ENCODE measurements at places on chromosomes 5 and 9.

- DNase-seq, result no peak
Observed at GRCh38 chr9:129242971-129243561, 65.0 kb upstream of the IER5L start.

DNA sequence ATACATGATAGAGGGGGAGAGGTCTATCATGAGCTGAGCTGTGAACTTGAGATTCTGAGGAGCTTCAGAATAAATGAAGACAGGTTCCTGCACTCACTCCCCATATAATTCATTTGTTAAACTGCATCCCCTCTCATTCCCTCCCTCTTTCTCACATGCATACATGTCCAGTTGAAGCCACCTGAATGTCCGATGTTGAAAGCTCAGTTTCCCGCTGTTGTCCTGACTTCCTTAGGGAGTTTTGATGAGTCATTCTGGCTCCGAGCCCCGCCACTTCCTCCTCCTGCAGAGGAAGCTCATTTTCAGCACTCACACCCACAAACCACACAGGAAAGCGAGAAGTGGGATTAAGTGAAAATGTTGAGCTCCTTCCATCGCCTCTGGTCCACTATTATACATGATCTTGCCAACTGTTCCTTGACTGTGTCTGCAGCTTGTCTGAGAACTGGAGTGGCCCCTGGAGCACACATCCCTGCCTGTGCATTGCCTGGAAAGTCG, 121.2 kb downstream of the CEMIP2 start:
- DNase-seq, result peak; percentile 16

DNA sequence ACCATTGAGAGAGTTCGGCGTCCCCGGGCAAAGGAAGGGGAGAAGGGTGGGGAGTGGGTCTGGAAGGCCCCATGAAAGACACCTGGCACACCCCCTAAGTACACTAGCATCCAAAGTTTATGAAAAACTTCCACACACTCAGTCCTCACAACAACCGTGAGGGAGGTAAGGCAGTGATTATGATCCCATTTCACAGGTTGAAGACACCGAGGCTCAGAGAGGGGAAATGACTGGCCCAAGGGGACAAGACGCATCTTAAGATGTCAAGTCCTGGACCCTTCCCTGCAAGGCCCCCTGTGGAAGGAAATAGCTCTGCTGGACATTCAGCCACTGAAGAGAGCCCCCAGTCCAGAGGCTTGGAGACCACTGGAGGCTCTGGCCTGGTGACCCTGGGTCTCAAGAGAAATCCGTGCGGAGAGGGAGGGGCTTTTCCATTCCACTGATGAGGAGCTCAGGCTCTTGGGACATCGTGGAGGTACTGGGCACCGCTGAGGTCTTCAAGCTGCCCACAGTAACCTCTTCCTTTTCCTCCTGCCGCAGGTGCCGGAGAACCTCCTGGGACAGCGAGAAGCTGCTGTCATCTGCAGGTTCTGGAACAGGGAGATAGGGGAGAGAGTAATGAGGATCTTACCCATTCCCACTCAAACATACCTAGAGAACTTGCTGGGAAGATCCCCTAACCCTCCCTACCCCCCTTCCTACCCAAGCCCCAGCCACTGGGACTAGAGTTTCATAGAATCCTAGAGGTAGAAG, 5.2 kb downstream of the SMIM33 start:
- no peak for DNase-seq

GRCh38 chr9:107279086-107279485, 4.0 kb upstream of the RAD23B start:
- DNase-seq, result no peak

GRCh38 chr9:16425562-16426231, 444.8 kb downstream of the BNC2 start:
- DNase-seq, result no peak

- no peak for DNase-seq
Observed at GRCh38 chr5:81164936-81165335, 68.2 kb upstream of the CKMT2 start.

GRCh38 chr5:159101685-159102084, 2.0 kb upstream of the EBF1 start:
- no peak for DNase-seq

DNA sequence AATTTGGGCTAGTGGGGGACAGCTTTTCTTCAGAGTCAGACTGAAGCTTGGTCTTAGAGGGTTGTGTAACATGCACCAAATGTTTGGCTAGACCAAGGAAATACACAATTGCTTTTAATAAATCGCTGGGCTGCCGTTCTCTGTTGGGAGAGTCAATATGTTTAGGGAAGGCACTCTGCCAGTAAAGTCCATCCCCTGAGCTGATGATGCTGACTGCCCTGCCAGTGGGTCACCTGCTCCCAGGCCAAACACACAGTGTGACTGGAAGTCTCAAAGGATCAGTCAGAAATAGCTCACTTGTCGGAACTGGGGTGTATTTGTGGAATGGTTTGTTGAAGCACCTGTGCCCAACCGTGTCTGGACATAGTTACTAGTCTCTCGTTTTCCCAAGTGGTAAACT, 17.9 kb upstream of the ZNF474 start:
- no peak for DNase-seq

DNA sequence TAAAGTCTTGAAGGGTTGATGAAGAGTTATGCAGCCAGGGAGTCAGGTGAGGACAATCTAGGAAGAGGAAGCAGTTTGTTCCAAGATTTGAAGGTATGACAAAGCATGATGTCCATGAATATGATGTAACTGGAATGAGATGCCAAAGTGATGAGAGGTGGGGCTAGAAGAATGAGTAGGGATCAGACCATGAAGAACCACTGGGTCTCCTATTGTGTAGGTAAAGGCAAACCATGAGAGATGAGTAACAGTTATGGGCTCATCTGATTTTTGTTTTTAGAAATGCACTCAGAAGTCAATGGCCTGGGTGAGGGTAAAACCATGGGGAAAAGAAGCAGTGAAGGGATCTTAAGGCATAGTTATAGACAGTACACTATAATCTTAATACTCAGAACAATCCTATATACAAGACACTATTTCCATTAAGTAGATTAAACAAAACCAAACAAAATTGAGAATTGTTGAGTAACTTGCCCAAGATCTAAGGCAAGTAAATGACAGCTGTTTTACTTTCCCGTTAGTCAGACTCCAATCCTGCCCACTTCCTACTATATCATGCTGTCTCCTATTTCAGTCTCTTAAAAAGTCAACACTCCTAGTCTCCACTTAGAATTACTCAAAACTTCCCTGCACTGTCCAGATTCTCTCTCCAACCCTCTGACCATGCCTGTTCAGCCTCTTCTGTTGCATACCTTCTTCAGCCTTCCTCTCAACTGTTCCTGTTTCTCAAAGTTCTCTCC, 393.8 kb upstream of the MEF2C start:
- DNase-seq, result no peak

DNA sequence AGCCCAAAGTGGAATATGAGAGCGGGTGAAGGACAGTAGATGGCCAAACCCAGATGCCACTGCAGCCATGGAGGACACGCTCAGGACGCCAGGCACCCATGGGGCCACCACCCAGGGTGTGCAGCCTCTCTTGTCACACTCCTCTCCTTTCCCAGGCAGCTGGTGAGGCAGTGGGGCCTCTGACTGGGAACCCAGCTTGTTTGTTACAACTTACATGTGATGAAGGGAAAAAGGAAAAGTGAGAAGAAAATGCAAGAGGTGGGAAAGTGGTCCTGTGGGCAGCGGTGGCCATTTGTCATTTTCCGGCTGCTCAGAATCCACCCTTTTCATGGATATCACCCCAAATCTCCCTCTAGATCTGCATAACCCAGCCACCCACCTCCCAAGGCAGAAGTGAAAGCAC, 62.7 kb upstream of the UNC5A start:
- no peak for DNase-seq

GRCh38 chr5:173890195-173890991, 2.2 kb downstream of the CPEB4 start:
- DNase-seq, result no peak

- DNase-seq, result no peak
Observed at GRCh38 chr9:81108821-81109220, 580.5 kb downstream of the TLE1 start.

- no peak for DNase-seq
Observed at GRCh38 chr5:52007230-52007858, 624.1 kb downstream of the ISL1 start.

DNA sequence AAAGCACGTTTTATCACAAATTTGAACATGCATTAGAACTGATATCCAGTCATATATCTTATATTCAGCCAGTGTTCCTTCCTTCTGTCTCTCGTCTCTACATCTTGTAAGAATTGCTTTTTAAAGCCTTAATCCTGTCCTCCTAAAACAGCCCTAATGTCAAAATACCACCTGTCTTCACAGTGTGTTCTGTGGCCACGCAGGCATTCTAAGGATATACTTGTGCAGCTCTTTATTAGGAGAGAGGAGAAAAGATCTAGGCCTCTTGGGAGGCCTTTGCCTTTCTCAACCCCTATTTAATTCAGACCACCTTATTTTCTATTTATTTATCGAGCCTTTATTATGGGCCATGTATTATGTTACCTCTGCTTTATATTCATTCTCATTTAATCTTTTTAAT, 78.3 kb downstream of the MAN2A1 start:
- DNase-seq, result no peak

- no peak for DNase-seq
Observed at GRCh38 chr9:14554886-14555285, 138.3 kb downstream of the ZDHHC21 start.

- DNase-seq, result no peak
Observed at GRCh38 chr9:125887172-125887571, 140.0 kb downstream of the PBX3 start.

- DNase-seq, result no peak
Observed at GRCh38 chr9:29656641-29657406, 2083.5 kb upstream of the C9orf72 start.

DNA sequence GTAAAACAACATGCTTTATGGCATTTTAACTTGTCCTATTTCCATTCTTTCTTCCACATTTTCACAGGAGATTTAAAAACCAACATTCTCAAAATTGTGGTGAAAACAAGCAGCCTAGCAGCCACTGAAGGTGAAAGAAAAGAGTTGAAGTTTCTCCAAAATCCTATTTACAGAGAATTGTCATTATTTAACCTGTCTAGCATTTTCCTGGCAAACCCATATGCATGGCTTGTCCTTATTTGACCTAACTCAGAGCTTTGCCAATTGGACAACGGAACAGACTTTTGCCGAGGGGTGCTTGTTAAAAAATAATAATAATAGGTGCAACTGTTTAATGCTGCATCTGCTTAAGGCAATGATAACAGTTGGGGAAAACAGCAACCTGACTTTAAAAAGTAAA, 80.4 kb upstream of the PCSK5 start:
- DNase-seq, result no peak

DNA sequence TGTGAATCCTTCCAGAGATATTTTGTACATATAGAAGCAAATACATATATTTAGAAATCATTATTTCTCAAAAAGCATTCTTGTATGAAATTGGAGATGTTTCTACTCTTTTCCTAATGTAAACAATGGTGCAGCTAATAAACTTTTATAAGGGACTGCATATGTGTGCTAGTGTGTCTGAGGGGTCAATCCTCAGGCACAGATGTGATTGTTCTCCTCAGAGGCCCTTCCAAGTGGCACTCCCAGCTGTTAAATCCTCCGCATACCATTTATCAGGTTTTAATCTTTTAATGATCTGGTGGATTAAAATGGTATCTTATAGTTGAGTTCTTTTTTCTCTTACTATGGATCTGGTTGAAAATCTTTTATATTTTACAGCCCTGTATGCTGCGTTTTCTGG, 5.6 kb upstream of the OMD start:
- no peak for DNase-seq

DNA sequence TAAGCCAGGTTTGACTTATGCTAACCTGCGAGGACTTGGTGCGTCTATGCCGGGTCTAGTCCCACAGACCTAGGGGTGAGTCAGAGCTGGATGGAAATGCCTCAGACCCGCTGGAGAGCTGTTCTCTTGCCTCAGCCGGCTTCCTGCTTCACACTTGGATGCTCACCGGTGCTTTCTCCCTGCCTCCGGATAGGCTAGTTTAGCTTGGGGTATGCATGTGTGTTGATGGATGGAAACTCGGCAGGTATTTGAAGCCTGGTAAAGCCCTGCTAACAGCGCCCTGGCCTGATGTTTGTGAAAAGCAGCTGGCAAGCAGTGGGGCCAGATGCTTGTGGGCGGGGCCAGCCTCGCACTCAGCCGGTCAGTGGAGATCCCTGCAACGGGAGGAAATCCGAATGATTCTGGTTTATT, 29.3 kb downstream of the PRRC2B start:
- peak; percentile 20 for DNase-seq

DNA sequence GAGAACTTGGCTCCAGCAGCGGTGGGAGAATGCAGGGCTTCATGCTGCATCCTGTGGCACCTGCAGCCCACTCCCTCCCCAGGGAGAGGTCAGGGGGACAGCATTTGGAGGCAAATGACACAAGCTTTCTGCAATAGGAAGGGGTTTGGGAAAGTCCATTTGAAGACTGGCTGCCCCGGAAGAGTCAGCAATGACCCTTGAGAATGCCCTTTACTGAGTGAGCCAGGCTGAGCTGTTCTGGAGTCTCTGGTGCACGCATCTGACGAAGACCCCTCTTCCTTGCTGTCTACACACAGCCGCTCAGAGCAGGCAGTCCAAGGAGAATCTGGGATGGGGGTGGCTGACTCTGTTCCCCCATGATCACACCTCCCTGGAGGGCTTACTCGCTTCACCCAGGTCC, 5.5 kb upstream of the NXNL2 start:
- no peak for DNase-seq

- no peak for DNase-seq
Observed at GRCh38 chr5:159913048-159913447, 3.2 kb upstream of the ADRA1B start.

DNA sequence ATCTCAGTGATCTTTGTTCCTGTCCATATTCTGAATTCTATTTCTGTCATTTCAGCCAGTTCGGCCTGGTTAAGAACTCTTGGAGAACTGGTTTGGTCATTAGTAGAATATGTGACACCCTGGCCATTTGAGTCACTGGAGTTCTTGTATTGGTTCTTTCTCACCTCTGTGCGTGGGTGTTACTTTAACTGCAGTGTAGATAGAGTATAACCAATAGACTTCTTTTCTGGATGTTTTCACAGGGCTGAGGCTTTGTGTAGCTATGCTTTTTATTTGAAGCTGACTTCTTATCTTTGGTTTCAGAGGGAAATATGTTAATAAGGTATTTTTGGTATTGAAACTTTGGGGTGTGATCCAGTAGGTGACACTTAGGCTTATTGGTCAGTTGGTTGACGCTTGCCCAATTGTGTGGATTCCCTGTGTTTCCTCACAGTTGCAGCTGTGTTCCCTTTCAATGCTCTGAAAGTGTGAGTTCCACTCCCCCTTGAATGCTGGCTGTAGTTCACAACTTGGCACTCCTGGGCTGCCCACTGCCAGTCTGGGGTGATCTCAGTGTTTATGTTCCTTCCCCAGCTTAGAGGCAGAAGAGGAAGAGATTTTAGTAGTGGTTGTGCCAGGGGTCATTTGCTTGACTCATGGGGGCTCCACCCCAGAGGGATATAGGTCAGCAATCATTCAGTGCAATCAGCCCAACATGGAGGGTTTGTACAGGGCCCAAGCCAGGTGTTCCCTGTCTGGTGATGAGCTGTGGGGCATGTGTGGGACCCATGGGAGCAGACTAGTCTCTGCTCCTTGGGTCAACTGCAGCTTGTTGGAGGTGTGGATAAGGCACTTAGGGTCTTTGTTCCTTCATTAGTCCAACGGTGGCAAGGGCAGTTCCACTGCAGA, 34.9 kb upstream of the TEK start:
- DNase-seq, result no peak

- no peak for DNase-seq
Observed at GRCh38 chr9:38311382-38312270, 80.9 kb upstream of the ALDH1B1 start.

Data from GM12878 (cell line).